AML-193 (cell line): ENCODE measurements at places on chromosomes 12 and 14.

DNA sequence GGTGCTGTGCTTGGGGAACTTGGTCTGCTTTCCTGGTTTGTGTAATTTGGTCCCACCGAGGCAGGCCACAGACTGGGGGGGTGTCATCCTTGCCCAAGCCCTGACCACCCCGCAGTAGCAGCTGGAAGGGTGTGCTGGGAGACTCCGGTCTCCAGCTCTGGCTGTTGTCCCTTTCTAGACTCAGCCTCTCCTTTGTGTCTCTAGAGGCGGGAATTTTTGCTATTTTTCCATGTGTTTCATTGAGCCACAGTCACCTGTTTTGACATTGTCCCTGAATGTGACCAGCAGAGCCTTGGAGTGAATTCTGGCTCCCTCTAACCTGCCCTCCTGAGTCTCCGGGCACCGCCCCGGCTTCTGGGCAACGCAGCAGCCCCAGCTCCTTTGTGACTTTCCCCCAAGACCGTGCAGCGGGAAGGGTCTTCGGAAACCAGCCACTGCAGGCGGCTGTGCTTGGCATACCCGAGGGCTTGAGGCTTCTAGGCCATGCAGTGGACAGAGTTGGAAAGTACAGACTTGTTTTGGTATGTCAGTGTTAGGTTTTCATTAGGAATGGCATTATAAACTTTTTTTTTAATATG is 98.6 kb downstream of the TNFAIP2 start:
- no peak for DNase-seq

- no peak for DNase-seq
Measured at GRCh38 chr12:45685680-45686079, 43.8 kb upstream of the ARID2 start.

DNA sequence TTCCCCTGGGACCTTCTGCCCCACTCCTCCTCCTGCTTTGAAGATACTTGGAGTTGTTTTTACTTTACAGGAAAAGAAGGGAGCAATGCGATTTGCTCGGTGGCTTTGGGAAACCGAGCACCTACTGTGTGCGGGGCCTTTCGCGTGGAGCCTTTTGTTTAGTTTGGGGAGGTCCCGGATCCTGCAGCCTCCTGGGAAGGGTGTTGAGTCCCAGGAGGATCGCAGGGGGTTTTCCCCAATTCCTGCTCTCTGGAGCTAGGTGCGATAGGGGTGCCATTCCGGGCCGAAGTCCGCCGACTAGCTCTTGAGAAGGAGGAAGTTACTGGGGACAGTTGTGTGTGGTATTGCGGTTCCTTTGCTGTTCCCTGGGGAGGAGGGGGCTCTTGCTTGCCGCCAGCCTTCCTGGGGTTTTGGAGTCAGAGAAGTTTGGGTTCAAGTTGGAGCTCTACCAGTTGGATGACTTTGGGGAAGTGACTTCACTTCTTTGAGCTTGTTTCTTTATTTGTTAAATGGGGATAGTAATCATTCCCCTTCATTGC is 1.1 kb downstream of the BRI3BP start:
- DNase-seq: peak; percentile 91

DNA sequence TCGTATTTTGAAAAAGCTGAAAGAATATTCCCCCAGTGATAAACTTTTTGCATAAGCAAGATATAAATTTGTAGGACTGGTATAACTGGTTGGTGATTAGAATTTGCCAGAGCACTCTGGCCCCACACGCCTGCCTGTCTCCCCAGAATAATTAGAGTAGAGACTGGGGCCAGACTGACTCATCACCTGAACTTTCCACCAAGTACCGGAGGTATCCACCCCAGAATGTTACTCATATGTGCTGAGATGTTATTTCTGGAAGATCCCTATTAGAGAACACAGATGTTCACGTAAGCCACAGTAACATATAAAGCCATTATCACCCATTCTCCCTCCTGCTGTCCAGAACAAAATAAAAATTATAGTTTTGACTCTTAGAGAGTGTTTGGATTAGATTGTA is 49.5 kb upstream of the PIWIL1 start:
- DNase-seq: no peak

DNA sequence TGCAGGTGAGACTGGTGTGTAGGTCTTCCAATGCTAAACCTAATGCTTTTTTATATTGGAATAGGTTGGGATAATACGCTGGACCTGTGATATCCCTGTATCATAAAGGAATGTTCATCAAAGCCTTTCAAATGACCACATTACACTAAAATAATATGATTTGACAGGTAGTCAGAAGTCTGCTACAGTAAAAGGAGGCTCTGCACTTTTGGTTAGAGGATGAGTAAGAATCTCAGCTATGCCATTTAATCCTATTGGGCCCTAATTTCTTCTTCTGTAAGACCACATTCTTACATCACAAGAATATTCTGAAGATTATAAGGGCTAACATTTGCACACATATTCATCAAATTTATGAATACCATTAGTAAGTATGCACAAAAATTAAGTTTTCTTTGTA is 250.5 kb upstream of the FLRT2 start:
- DNase-seq: no peak

- DNase-seq: peak; percentile 54
Measured at GRCh38 chr12:89863968-89864367, 155.3 kb upstream of the ATP2B1 start.

- no peak for DNase-seq
Measured at GRCh38 chr12:91177381-91177780, 5.2 kb downstream of the DCN start.

DNA sequence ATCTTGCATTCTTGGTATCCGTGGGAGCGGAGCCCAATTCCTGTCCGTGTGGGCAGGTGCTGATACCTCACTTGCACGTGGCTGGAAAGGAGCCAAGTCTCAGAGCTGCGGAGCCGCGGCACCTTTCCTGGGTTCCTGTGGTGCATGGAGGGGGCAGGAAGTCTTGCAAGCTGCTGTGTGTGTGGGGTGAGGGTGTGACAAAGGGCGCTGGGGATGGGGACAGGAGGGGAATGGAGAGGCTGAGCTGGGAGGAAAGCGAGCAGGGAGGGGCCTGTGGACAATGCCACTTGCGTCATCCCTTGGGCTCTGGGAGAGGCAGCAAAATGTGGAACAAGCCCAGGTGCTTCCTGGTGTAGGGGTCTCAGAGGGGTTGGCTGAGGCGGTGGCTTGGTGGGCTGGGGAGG is 86.7 kb downstream of the CALM1 start:
- DNase-seq: no peak

- DNase-seq: peak; percentile 85
Measured at GRCh38 chr12:64760808-64761573, 1.8 kb upstream of the GNS start.
